ENCODE measurements at places on chromosomes 12 and 14.

GRCh38 chr12:121600702-121601336, 20.0 kb upstream of the KDM2B start:
- DNase-seq = no peak

DNA sequence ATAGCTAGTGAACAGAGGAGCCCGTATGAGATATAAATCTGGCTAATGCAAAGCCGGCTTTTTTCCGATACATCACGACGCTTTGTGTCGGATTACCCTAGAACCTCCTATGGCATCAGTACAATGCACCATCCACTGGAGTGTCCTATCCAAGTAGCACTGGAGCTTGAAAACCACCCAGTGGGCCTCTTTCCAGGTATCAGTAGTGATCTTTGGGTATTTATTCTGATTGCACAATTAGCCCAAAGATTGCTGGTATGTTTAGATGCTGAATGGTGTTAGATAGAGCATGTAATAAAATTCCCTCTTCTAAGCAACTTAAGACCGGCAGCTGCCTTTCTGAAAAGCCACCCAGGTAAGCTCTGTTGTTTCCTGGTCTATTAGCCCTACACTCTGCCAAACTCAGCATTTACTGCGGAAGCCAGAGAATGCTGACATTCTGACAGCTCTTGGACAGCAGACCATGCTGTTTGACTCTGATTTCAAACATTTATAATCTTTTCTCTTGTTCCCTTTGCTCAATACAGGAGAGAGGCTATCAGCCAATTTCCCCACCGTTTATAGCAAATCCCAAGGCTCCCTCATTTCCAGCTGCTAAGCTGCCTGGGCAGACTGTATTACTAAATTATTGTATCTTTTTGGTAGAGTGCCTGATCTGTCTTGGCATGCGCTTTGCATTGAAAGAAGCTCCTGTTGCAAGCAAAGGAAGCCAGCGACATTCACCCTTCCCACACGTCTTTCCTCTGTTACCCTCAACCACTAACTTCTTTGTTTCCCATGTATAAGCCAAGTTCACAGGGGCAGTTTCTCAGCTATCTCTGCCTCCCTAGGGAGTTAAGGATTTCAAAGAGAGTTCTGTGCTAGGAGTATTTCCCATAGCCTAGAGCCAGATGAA, 388.3 kb upstream of the GARIN6 start:
- DNase-seq = no peak

- DNase-seq = no peak
Observed at GRCh38 chr12:47078733-47079467, 521 bp upstream of the PCED1B start.

- no peak for DNase-seq
Observed at GRCh38 chr12:116650062-116650461, 87.8 kb downstream of the SPRING1 start.

GRCh38 chr14:32192712-32193373, 9.0 kb upstream of the RNU6-7 start:
- no peak for DNase-seq

DNA sequence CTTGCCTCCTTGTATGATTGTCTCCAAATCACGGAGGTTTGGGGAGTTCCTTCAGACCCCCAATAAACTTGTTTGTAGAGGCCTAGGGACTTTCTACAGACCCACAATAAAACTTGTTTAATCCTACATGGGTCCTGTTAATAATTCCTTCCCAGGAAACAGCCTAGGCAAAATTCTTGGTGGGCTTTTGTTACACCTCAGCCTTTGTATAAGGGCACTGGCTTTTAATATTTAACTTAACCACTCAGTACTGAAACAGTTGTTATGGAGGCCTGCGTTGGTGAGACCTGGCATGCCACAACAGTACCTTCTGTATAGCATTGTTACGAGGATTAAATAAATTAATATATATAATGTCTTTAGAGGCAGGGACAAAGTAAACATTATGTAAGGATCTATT, 32.7 kb upstream of the FAR2 start:
- no peak for DNase-seq

DNA sequence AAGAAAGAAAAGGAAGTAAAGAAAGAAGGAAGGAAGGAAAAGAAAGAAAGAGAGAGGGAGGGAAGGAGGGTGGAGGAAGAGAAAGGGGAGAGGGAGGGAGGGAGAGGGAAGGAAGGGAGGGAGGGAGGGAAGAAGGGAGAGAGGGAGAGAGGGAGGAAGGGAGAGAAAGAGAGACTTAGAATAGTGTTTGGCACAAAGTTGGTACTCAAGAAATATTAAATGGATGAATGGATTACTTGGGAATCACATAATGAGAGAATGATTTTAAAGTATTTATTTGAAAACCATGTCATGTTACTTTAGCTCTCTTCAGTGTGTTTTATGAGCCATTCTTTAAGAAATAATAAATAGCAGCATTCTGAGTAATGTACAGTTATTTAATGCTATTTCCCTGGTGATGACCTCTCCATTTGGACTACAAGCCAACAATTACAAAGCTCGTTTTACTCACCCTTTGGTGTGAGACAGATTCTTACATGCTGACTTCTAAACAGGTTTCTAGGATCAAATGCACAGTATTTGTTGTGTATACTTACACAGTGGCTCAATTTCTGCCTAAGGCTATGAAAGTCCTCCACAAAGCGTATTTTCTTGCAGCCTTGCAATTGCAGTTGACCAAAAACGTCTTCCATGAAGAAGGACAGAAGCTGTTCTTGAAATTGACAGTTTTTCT, 861 bp downstream of the IL26 start:
- DNase-seq = no peak

DNA sequence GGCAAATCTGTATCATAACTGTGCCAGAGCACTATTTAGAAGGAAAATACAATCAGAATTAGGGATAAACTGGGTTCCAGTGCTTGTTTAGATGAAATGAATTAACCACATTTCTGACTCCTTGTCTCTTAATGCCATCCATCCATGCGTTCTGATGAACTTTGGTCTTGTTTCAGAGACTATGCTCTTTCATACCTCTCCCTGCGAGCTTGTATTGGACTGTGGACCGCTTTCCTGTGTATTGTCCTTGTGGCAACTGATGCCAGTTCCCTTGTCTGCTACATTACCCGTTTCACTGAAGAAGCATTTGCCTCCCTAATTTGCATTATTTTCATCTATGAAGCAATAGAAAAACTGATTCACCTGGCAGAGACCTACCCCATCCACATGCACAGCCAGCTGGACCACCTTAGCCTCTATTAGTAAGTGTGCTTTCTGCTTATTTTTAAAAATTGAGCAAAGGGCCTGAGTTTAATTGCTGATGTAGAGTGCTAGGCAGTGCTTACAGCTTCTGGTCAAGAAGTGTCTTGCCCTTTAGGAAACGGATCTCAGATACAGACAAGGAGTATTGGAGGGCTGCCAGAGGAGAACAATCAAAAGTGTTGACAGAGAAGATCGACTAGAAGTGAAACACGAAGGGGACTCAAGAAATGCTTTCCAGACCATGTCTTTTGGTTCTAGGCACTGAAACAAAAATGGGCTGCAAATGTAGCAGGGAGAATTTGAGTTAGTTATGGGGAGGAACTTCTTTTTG, 46.7 kb downstream of the SLC4A8 start:
- DNase-seq = no peak

GRCh38 chr12:31507966-31508365, 83.0 kb downstream of the DENND5B start:
- no peak for DNase-seq

GRCh38 chr14:67814821-67815220, 1.6 kb downstream of the ZFYVE26 start:
- DNase-seq = no peak

DNA sequence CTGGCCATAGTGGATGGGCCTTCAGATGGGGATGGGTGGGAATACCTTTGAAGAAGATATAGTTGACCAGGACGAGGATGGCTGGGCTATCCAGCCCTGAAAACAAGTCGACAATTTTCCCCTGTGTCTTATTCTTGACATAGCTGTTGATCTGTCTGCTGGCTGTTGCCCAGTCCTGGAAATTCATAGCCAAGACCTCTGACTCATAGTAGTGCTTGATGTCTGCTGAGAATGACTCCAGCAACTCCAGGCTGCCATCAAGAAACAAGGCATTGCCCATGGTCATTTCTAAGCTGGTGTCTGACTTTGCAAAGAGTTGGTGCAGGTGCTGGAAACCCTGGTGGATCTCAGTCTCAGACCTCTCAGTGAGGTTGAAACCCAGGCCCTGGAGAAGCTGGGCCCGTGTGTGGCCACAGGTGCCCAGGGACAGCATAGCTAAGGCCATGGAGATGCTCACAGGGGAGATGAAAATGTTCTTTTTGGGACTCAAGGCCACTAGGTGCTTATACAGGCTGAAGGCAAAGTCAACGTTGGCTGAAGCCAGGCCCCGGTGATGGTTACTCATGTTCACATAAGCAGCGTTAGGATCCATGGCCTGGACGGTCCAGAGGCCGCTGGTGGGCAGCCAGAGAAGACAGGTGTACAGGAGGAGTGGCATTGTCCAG, 9.0 kb downstream of the SERPINA6 start:
- DNase-seq = no peak

DNA sequence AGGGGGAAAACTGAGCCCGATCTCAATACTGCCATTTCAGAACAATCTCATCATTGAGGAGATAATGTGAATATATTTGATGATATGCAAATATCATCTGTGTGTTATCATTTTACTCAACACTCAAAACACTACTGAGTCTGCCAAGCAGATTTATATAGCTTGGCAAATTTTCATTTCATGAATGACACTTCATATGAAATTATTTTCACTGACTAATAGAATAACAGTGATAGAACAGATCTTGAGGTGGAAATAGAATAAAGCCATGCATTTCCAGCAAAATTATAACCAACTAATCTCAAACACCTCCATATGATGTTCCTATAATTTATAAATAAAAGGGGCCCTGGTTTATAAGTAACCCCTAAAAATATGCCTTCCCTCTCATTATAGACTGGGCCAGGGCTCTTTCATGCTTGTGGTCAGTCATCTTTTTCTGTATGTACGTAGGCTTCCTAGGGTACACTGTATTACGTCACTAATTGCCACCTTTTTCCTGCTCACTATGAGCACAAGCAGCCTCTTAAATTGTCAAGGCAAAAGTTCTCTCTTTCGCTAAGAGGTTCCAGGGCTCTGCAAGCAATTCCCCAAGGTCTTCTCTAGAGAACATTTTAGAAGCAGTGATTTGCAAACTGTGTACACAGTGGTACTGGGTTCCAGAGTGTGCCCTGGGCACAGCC, 197.1 kb upstream of the FOXN3 start:
- DNase-seq = no peak

DNA sequence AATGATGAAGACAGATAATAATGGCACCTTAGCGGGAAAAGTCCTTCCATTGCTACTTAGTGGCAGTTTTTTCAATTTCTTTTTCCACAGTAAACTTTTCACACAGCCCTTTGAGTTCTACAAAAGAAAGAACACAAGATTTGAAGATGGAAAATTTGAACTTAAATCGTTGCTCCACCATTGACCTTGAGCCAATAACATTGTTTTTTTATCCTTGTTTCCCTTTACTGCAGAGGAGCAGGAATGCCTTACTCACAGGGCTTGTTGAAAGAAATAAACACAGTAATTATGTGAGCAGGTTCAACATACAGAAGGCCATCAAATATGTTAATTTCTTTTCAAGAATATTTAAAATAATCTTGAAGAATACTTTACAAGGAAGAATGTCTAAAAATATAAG, 181.5 kb upstream of the KRR1 start:
- no peak for DNase-seq

GRCh38 chr14:101349108-101349507, 212.2 kb upstream of the DIO3 start:
- no peak for DNase-seq

DNA sequence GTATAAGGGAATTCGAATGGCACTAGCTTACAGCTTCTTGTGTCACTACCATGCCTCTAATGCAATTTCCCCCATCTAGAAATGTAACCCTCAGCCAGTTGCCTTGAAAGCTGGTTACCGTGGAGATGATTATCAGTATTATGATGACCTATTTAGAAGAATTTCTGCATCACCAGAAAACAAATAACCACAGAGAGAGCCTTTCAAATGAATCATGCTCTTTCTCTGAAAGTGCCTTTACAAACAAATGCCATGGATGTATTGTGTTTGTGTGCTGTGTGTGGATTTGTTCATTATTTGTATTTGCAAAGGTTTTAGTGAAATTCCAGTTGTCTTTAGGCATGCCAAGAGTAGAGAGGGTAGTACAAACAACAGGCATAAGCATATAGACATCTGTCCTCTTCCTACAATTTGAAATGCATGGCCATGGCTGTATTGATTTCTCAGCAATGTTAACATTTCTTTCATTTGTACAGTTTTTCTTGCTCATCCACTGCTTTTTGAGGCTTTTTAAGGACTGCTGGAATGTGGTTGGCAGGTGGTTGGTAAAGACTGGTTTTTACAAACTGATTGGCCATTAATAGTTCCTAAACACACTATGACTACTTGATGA, 266.5 kb downstream of the PAWR start:
- no peak for DNase-seq

DNA sequence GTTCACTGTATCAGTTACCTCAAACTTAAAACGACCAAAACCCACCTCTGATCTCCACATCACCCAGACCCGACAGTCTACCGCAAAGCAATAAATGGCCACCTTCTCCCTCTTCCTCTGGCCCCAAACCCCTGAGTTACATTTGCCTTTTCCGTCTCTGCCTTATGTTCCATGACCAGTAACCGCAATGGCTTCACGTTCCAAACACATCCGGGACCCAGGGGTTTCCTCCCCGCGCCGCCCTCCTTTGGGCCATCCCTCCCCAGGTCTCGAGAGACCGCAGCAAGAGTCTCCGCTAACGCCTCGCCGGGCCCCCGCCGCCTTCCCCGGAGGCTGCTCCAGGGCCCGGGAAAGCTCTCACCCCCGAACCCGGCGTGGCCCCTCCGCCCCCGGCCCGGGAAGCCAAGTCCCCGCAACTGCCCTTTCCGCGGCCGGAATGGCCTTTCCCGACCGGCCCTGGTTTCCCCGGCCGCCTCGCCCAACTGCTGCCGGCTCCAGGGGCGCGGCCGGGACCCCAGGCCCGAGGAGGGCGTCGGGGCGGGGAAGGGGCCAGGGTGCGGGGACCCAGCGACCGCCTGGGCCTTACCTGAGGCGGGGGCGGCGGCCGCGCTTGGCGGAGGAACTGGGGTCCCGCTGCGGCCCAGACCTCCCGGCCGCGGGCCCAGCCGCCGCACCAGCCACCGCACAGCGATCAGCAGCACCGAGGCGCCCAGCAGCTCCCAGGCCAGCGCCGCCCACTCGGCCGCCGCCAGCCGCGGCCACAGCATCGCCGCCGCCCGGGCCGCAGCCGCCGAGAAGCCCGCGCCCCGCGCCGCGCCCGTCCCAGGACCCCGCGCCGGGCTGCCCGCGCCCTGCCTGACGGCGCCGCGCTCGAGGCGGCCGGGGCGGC, at the start of gene ANKLE2:
Gene ANKLE2, minus strand, starts transcription at position 801 of the 889 bp plus-strand sequence. Its CDS starts 34 bp downstream, at position 767.
- DNase-seq = peak; percentile 14

- DNase-seq = peak; percentile 1
Observed at GRCh38 chr12:12837025-12837812, 24.1 kb downstream of the DDX47 start.

GRCh38 chr14:104341532-104342434, 203.4 kb downstream of the KIF26A start:
- DNase-seq = no peak

Measured in T-cell (primary cell).